Effector memory CD8-positive, alpha-beta T cell (primary cell): ENCODE measurements at places on chromosomes 4 and X.

DNA sequence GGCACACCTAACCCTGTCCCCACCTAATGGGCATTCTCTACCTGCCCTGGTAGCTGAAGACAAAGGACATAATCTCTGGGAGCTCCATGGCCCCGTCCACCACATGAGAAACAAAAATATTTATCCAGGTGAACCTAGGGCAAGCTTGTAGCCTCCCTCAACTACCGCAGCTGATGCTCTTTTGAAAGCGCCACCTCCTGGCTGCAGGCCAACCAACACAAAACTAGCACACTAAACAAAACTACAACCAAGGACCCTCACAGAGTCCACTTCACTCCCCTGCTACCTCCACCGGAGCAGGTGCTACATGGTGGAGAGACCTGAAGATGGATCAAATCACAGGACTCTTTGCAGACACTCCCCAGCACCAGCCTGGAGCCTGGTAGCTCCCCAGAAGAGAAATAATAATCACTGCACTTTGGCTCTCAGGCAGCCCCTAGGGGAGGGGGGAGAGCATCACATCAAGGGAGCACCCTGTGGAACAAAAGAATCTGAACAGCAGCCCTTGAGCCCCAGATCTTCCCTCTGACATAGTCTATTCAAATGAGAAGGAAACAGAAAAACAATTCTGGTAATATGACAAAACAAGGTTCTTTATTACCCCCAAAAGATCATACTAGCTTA, 111.3 kb upstream of the ATP8A1 start:
- peaks cover 15% of the 10 kb centered on the region for H3K27me3 ChIP-seq
- H3K27ac ChIP-seq: no peak overlapping the region
- no peak for DNase-seq
- no peak overlapping the region for H3K4me3 ChIP-seq
- no peaks in the 10 kb centered on the region for H3K36me3 ChIP-seq
- H3K4me1 ChIP-seq: no peaks in the 10 kb centered on the region

DNA sequence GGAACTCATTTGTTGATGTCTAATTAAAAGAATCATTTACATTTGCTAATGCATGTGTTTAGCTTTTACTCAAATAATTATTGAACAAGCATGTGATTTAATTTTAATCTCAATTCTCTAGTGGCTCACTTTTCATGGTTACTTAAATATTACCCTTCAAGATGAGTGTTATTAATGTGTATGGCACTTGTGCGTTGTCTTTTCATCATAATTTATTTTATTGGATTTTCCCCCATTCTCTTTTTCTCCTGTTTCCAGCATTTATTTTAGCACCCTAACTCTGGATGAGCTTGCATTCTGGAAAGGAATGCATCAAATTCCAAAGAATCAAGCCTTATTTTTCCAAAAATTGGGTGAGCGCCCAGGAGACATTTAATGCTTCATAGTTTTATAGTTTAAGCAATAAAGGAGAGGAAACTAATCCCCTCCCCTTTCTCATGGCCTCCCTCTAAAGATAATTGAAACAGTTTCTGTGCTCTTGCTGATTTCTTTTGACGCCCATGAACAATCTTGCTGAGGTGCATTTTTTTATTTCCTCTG, 191.1 kb upstream of the FAT4 start:
- H3K27me3 ChIP-seq: no peaks in the 10 kb centered on the region
- H3K4me1 ChIP-seq: no peaks in the 10 kb centered on the region
- H3K27ac ChIP-seq: no peak overlapping the region
- no peaks in the 10 kb centered on the region for H3K36me3 ChIP-seq
- no peak overlapping the region for H3K4me3 ChIP-seq
- no peak for DNase-seq

GRCh38 chr4:132642016-132642817, 506.9 kb upstream of the PCDH10 start:
- H3K27me3 ChIP-seq: no peaks in the 10 kb centered on the region
- no peaks in the 10 kb centered on the region for H3K4me1 ChIP-seq
- no peak for DNase-seq
- H3K36me3 ChIP-seq: no peaks in the 10 kb centered on the region
- no peak overlapping the region for H3K27ac ChIP-seq

DNA sequence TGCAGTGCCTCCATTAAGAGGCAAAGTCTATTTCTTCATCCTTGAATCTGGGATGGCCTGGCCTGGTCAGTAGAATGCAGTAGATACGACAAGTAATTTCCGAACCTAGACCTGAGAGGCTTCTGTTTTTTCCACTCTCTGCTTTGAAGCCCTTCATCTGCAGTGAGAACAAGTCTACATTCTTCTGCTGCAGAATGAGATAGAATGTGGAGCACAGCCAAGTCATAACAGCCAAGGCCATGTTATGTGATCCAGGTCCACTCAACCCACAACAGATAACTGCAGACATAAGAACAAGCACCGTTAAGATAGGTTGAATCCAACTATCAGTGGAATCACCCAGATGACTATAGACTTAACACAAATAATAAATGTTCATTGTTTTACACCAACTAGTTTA, 1297.7 kb downstream of the C4orf33 start:
- H3K36me3 ChIP-seq: no peaks in the 10 kb centered on the region
- no peak overlapping the region for H3K4me3 ChIP-seq
- no peak overlapping the region for H3K27ac ChIP-seq
- no peaks in the 10 kb centered on the region for H3K27me3 ChIP-seq
- no peaks in the 10 kb centered on the region for H3K4me1 ChIP-seq

DNA sequence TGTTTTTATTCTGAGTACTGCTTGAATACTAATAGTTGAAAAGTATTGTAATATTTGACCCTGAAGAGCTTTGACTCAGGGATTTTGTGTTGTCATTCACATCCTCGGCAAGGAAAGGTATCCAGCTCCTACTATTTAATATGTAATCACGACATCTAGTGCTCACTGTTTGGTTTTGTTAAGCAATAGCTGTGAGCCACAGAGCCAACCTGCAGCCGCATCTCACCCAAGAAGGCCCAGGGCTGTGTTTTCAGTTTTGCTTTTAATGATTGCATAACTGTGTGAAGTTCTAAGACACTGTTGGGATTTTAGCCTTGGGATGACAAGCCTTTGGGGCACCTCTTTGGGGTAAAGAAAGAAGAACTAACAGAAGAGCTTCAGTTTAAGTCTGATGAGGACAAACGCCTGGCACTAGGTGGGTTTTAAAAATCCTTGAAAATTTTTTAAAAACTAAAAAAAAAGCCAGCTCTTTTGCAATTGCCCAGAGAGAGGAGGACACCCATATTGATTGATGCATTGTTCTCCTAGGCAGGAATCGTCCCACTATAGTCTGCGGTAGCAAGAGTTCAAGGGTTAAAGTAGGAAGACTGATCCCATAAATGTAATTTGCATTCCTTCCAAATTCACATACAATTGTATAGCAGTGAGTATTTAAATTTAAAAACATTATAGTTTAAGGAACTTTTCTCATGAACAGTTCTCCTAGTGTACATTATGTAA, 157.8 kb downstream of the RELL1 start:
- peaks cover 10% of the 10 kb centered on the region for H3K27me3 ChIP-seq
- no peaks in the 10 kb centered on the region for H3K36me3 ChIP-seq
- H3K27ac ChIP-seq: no peak overlapping the region
- H3K4me1 ChIP-seq: no peaks in the 10 kb centered on the region

GRCh38 chrX:39769748-39770147, 328.0 kb downstream of the BCOR start:
- H3K27me3 ChIP-seq: no peaks in the 10 kb centered on the region
- H3K36me3 ChIP-seq: peaks cover 4% of the 10 kb centered on the region
- H3K27ac ChIP-seq: no peak overlapping the region
- DNase-seq: no peak

GRCh38 chr4:155509555-155509954, 132.8 kb upstream of the MAP9 start:
- H3K27me3 ChIP-seq: no peaks in the 10 kb centered on the region
- no peak for DNase-seq
- H3K4me3 ChIP-seq: no peak overlapping the region
- H3K36me3 ChIP-seq: no peaks in the 10 kb centered on the region

GRCh38 chrX:129980001-129980401, 2.4 kb upstream of the BCORL1 start:
- peaks cover 6% of the 10 kb centered on the region for H3K36me3 ChIP-seq
- peaks cover 16% of the 10 kb centered on the region for H3K4me1 ChIP-seq
- H3K27me3 ChIP-seq: no peaks in the 10 kb centered on the region
- H3K4me3 ChIP-seq: no peak overlapping the region
- no peak overlapping the region for H3K27ac ChIP-seq
- no peak for DNase-seq

- no peak for DNase-seq
- H3K4me3 ChIP-seq: no peak overlapping the region
- no peaks in the 10 kb centered on the region for H3K36me3 ChIP-seq
- H3K4me1 ChIP-seq: no peaks in the 10 kb centered on the region
These were observed 1339.5 kb upstream of the AGA start for GRCh38 chr4:178781779-178782178.

- H3K27me3 ChIP-seq: no peaks in the 10 kb centered on the region
- H3K4me3 ChIP-seq: no peak overlapping the region
- peak overlapping the region; percentile 88 for H3K27ac ChIP-seq
- H3K4me1 ChIP-seq: peaks cover 9% of the 10 kb centered on the region
These were observed 30.2 kb downstream of the ARSD start for GRCh38 chrX:2898846-2899512.

DNA sequence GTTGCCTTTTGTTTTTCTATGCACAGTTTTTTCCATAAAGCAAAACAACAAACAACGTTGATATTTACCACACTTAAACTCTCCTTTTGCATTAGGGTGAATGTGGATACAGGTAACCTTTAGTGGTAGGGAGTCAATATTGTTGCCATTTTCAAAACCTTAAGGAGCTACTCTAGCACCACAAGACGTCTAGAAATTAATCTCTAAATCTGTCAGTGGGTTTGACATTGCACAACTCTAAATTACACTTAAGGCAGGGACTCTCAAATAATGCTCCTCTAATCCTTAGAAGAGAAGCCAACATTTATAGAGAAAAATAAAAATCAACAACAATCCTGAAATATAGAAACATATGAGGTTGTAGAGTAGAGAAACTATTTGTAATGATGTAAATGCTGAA, 297.2 kb downstream of the UNC5C start:
- no peaks in the 10 kb centered on the region for H3K36me3 ChIP-seq
- DNase-seq: no peak
- H3K27me3 ChIP-seq: no peaks in the 10 kb centered on the region
- H3K27ac ChIP-seq: no peak overlapping the region
- no peaks in the 10 kb centered on the region for H3K4me1 ChIP-seq
- H3K4me3 ChIP-seq: no peak overlapping the region

- no peak overlapping the region for H3K4me3 ChIP-seq
- no peak overlapping the region for H3K27ac ChIP-seq
- no peak for DNase-seq
These were observed 51.2 kb downstream of the GPR50 start for GRCh38 chrX:151227627-151228026.

DNA sequence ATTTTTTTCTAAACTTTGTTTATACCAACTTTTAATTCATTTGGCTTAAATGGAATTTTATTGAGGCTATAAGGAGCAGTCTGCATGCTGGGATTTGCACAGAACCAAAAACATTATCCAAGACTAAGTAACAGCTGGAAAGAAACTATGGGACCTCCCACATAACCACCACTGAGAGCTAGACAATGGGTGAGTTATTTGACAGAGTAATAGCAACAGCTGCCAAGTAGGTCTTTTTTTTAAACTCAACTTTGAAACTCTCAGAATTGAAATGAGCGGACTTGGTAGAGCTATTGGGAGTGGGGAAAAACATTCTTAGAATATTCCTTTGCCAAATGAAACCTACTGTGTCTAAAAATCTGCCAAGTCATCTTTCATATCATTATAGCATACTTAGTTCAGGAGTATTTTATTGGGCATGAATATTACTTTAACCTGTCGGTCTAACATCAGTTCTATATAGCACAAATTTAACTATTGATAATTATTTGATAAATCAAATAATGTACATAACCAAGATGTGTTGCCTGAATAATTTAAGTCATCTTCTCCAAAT, 1428.0 kb downstream of the PCDH7 start:
- H3K27ac ChIP-seq: no peak overlapping the region
- no peaks in the 10 kb centered on the region for H3K36me3 ChIP-seq
- no peak for DNase-seq
- H3K27me3 ChIP-seq: no peaks in the 10 kb centered on the region
- no peaks in the 10 kb centered on the region for H3K4me1 ChIP-seq

DNA sequence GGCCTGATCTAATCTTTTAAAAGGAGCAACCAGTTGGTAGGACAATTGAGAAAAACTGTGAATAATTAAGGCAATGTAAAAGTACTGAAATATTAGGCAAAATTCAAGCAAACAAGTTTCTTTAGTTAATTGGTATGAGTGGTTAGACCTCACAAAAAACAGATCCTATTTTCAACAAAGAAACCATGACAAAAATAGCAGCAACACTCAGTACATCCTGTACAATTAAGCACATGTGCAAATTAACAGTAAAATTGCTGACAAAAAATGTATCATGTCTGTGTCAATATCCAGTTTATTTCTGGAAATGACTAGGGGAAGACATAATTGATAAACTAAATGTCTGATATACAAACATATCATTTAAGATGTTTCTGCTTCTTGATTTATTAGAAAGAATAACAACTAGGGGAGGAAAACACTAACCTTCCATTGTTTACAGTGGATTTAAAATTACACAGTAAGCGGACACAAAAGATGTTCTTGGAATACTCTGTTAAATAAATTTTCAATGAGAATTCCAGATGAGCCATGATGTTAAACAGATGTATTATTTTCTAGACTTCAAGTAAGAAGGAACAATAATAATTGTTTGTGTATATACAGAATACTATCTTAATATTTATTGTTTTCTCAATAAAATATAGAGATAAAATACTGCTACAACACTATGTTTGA, 638.9 kb downstream of the SPRY1 start:
- H3K4me1 ChIP-seq: no peaks in the 10 kb centered on the region
- no peak overlapping the region for H3K27ac ChIP-seq
- DNase-seq: no peak
- H3K36me3 ChIP-seq: no peaks in the 10 kb centered on the region
- no peak overlapping the region for H3K4me3 ChIP-seq
- no peaks in the 10 kb centered on the region for H3K27me3 ChIP-seq

DNA sequence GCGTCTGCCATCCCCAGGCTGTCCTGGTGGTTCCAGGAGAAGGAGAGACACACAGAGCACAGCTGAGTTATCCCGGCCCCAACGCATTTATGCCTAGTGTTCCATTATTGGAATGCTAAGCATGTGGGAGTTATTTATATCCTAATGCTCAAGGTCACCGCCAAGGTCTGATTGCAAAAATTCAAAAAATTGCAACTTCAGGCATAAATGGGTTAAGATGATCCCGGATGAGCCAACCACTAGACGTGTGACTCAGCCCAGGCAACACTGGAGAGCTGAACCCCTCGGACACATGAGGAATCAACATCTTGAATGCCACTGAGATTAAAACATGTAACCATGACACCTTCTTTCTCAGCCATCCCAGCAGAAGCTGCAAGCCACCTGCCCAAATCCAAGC, 3.8 kb upstream of the ZCCHC4 start:
- peaks cover 5% of the 10 kb centered on the region for H3K36me3 ChIP-seq
- H3K4me3 ChIP-seq: no peak overlapping the region

DNA sequence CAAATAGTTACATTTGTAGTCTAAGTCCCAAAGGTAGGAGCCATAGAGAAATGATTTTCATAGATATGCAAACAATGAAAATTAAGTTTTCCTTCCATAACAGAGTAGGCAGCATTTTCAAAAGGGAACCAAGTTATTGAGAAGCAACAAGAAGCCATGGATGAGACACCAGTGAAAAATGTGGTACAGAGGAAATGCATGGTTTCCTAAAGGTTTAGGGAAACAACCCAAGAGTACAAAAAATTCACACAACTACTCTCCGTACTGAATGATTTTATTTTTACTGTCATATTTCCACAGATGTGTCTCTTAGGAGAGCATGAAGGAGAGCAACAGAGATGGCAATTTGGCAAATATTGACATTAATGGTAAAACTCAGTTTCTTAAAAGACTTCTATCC, 1408.9 kb upstream of the PCDH7 start:
- no peak overlapping the region for H3K4me3 ChIP-seq
- no peaks in the 10 kb centered on the region for H3K27me3 ChIP-seq
- no peak overlapping the region for H3K27ac ChIP-seq
- H3K4me1 ChIP-seq: no peaks in the 10 kb centered on the region
